ENCODE measurements at places on chromosomes 1 and 21. TPM values are rescaled to one million over a fixed set of nuclear protein-coding genes. Genes with fewer than 3 reads are reported as not detected.

GRCh38 chr1:109595531-109595930, 23.9 kb downstream of the GNAT2 start:
- DNase-seq, result no peak

DNA sequence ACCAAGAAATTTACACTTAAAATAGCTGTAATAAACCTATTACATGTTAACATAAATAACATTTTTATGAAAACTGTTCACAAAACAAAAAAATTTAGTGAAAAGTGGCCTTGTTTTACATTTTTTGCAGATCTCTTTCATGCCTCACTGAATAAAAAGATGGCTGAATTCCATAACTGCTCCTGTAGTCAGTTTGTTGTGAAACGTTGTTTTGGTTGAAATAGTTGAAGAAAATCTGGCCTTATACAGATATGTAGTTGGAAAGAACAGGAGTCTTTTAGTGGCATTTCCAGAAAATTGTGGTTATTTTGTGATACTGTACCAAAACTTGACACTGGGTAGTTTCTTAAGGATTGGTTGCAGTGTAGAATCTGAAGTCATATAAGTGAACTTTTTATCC, 18.1 kb downstream of the ITSN1 start:
- no peak for DNase-seq

DNA sequence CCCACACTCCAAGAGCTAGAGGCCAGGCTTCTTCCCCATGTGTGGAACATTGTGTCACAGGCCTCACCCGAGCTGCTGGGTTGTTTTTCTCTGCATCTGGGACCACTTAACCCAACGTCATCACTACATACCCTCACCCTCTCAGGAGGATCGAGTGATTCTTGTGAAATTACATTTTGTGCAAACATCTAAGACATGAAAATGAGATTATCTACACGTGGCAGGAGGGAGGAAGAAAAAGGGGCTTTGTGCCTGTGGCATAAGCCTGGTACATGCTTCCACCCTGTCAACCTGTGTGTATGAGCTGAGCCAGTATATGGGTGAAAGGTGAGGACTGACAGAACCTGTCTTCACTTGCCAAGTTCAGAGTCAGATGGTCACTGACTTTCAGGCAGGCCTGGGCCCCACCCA, 1.6 kb downstream of the CPT2 start:
- DNase-seq, result peak; percentile 53

DNA sequence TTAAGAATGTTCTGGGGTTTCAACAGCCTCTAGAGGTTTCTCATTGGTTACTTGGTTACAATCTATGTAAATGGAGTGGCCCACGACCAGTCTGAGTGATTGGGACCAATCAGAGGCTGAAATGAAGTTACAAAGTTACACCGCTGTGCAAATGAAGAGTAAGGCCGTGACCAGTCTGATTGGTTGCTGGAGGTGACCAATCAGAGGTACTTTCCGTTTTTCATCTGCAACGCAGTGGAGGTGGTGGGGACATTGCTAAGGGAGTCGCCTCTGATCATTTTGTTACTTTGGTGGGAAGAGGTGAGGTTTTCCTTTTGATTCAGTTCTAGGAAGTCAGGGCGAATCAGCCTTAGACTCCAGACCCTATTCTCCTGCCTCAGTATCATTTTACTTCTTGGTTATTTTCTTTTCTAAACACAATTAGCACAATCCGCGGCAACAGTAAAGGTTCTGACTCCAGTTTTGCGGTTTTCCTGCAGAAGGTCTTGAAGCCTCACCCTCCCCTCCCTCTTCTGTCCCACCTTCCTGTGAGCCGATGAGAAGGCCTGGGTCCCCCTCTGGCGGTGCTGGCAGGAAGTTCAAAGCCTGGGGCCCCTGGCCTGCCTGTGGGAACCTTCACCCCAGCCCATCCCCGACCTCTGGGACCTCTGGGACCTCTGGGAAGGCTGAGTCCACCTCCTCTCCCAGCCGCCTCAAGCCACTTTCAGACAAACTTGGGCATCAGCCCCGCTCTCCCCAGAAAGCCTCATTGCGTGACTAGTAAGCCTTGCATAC, 38.7 kb upstream of the TTC34 start:
- no peak for DNase-seq

GRCh38 chr21:39867198-39867650, at the start of gene PCP4:
PCP4 (plus strand) TSS chr21:39867438; CDS start chr21:39867502, 64 bp downstream.
- DNase-seq, result peak; percentile 75

GRCh38 chr1:66357478-66358197, 176.3 kb upstream of the SGIP1 start:
- no peak for DNase-seq

GRCh38 chr1:165218731-165219130, 137.8 kb downstream of the LMX1A start:
- no peak for DNase-seq

Gene POU3F1
- total RNA-seq, result 19.1 TPM

Gene NCF2
- 29.6 TPM for total RNA-seq

Gene GFI1
- total RNA-seq, result 0.85 TPM

Gene DNAH14
- 7.3 TPM for total RNA-seq

Gene KIF21B
- total RNA-seq, result 3.7 TPM

Gene CDKN2C
- 17.2 TPM for total RNA-seq
